ENCODE measurements at places on chromosomes 13 and 19. TPM values are rescaled to one million over a fixed set of nuclear protein-coding genes. Genes with fewer than 3 reads are reported as not detected.

GRCh38 chr13:105702441-105702840 lies 833.0 kb downstream of the EFNB2 start:
- no peak for DNase-seq

GRCh38 chr13:46874006-46874405 lies 22.8 kb downstream of the HTR2A start:
- no peak for DNase-seq

- DNase-seq, result no peak
Measured at GRCh38 chr13:46622630-46623256, 69.8 kb downstream of the LRCH1 start.

- DNase-seq, result no peak
Measured at GRCh38 chr19:57321751-57322150, 1.5 kb downstream of the ZNF543 start.

DNA sequence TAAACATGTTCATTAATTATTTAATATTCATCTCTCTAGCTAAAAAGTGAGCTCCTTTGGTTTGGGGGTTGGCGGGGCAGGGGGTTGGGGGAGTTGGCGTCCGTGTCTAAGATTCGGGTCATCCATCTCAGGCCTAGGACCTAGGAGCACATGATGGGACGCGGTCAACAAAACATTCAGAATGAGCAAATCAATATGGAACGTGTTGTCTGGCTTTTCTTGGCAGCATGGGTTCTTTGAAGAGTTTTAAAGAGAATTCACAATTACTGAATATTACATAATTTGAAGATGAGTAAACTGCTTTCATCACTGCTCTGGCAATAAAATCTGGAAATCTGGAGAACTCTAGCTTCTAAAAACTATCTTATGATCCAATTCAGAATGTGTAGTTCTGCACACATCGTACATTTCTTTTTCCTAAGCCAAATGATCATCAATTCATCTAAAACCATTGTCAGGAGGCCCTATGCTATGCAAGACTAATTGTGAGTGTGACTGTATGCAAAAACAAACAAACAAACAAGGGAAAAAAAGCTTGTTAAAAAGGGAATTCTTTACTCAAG lies 5.4 kb upstream of the ARGLU1 start:
- no peak for DNase-seq

- DNase-seq, result no peak
Measured at GRCh38 chr13:100515410-100515800, 73.2 kb downstream of the GGACT start.

The HTR2A gene
- under 0.01 TPM for total RNA-seq
